Foreskin fibroblast (primary cell): ENCODE measurements at places on chromosomes 5 and 9.

DNA sequence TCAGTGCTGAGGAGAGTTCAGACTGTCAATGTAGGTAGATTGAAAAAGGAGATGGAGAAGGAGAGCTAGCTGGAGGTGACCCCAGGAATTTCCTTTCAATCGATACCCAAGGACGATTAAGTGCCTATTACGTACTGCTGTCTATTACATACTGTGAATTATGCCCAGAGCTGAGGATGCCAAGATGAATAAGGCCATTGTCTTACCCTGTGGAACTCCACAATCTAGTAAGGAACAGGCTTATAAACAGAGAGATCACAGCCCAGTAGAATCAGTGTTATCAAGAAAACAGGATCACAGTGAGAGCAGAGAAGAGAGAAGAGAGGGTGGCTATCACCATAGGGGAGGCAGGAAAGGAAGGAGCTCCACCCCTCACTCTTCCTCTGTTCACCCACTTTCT lies 54.1 kb upstream of the PDE8B start:
- no peak for DNase-seq

- no peak for DNase-seq
Measured at GRCh38 chr5:31702712-31703111, 63.8 kb downstream of the PDZD2 start.

DNA sequence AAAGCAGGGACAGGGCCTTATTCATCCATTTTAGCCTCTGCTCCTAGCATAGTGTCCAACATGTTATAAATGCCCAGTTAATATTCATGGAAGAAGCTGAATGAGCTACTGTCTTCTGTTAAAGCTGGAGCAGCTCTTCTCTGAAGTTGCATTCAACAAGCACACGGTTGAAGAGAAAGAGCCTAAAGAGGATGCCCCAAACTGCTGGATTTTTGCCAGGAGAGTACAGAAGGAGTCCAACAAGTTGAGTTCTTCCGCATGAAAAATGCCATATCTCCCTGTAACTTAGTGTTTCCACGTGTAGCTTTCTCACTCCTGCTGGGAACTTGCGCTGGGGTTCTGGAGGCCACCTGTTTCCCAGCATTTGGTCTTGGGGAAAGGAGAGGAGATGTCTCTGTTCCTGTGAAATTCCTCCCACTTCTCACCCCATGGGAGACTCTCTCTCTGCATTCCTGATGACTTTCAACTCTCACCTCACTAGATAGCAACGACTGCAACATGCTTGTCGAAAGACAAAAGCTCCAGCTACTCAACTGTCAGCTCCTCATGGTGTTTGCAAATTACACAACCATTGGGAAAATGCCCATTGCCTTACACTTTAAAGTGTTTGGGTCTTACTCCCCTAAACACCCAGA lies 122.8 kb downstream of the KIF4B start:
- no peak for DNase-seq

- peak; percentile 94 for DNase-seq
Measured at GRCh38 chr9:113808391-113809358, 67.4 kb upstream of the ZNF618 start.

DNA sequence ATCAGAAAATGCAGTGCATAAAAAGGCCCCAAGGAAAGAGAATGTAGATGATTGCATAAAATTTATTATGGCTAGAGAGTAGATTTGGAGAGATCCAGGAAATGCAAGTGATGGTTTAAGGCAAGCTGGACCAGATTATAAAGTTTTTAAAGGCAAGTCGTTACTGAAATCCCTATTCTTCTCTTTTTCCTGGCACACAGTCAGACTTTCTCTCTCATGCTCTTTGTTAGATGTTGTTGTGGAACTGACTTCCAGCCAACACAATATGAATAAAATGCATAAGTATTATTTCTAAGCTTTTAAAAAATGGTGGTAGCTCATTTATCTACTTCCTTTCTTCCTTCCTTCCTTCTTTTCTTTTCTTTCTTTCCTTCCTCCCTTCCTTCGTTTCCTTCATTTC lies 1085.4 kb upstream of the CDH6 start:
- DNase-seq: no peak

DNA sequence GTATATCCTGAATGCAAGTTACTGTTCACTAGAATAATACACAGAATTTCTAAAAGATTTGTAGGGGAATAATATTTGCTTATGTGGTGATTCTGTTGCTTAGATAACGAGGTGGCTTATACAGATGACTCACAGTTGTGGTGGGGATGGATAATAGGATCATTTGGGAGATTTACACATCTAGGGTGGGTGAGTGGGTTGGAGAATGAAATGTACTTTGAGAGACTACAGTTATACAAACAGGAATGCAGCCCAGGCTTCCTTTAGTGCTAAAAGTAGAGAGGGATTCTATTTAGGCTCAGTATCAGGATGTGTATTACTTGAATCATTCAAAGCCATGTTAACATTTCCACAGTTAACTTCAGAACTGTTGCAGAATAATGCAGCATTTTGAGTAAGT lies 1.8 kb downstream of the CTXN3 start:
- DNase-seq: peak; percentile 36

GRCh38 chr5:86403190-86403589 lies 214.6 kb upstream of the COX7C start:
- no peak for DNase-seq

- peak; percentile 98 for DNase-seq
Measured at GRCh38 chr9:87711857-87712800, 13.8 kb upstream of the CTSL start.

DNA sequence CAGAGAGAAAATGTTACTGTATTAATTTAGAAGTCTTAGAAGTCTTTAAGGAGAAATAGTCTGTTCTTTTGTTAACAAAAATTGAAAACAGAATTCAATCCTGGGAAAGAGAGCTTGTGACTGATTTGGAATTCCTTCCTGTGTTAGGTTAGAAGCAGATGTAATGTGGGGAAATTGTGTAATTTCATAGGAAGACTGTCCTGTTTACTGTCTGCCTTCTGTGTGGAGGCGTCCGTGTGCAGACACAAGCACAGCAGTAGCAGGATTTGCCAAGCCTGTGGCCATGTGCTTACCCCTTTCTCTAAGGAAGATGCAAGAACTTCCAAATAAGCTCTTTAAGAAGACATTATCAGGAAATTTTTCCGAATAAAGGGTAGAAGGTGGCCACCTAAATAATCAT lies 36.7 kb upstream of the F2R start:
- peak; percentile 68 for DNase-seq

GRCh38 chr5:174491265-174491664 lies 233.1 kb upstream of the MSX2 start:
- no peak for DNase-seq

- DNase-seq: no peak
Measured at GRCh38 chr9:81512641-81513040, 176.7 kb downstream of the TLE1 start.

- DNase-seq: no peak
Measured at GRCh38 chr9:121447321-121447834, 52.3 kb downstream of the GGTA1 start.

- DNase-seq: no peak
Measured at GRCh38 chr5:108634010-108634616, 113.6 kb upstream of the FER start.

DNA sequence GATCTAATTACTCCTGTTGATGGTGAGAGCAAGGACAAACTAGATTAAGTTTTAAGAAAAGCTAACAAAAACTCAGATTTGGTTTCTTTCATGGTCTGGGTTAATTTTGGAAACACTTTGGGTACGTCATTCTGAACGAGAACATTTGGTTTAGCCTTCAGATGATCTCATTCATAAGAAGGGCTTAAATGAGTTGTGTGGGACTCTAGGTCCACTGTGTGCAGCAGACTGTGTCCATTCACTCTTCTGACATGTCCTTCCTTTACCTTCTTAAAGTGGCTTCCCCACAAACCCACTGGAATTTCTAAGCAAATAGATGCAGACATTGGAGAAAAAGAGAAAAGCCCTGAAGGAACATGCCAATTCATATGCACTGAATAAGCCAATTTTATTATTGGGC lies 96.8 kb downstream of the FBXO4 start:
- DNase-seq: no peak

DNA sequence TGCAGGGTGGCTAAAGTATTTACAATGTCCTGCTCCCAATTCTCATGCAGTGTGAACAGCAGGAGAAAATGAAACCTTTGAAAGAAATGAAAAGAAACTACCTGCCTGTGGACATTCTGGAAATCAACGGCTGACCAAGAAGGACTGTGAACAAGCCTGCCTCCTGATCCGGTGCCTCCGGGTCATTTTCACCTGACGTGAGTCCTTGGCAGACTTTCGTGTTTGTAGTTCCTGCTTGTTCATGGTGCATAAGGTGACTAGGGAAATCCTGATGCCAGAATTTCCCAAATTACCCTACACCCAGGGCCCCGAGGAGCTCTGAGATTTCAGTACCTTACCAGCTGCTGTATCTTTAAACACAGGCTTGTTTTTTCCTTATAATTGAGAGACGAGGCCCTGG lies 317.5 kb downstream of the TLE1 start:
- DNase-seq: no peak

GRCh38 chr9:95901506-95901905 lies 26.0 kb downstream of the ERCC6L2 start:
- DNase-seq: no peak

GRCh38 chr5:75337366-75338021 lies 474 bp downstream of the HMGCR start:
- DNase-seq: no peak

DNA sequence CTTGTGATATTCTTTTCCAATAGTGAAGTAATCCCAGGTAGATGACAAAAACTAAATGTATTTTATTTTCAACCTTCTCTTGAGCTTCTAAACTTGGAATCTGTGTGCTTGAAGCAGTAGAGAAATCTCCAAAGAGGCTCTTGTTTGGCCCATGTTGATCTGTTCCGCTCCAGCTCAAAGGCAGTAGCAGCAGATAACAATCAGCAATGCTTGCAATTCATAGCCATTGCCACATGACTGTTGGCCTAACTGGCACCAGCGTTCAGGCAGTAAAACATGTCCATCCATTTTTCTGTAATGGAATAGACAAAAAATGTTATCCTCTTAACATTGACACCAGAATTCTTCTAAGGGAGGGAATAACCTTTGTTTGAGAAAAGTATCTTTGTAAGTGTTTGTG lies 270.7 kb upstream of the MSX2 start:
- no peak for DNase-seq

- no peak for DNase-seq
Measured at GRCh38 chr5:16034319-16035001, 145.1 kb downstream of the MARCHF11 start.

- no peak for DNase-seq
Measured at GRCh38 chr5:59109383-59109782, 526.5 kb downstream of the RAB3C start.

GRCh38 chr5:158287643-158288271 lies 428.8 kb upstream of the CLINT1 start:
- DNase-seq: peak; percentile 85

- peak; percentile 99 for DNase-seq
Measured at GRCh38 chr9:35905912-35906679, at the start of gene HRCT1. Gene HRCT1 (plus strand): TSS chr9:35906202. CDS start chr9:35906288, 86 bp downstream.

GRCh38 chr5:9853309-9853708 lies 223.2 kb upstream of the TAS2R1 start:
- no peak for DNase-seq

- no peak for DNase-seq
Measured at GRCh38 chr5:116135344-116135743, 50.5 kb downstream of the COMMD10 start.

- no peak for DNase-seq
Measured at GRCh38 chr9:136322756-136323330, 4.5 kb upstream of the GPSM1 start.

DNA sequence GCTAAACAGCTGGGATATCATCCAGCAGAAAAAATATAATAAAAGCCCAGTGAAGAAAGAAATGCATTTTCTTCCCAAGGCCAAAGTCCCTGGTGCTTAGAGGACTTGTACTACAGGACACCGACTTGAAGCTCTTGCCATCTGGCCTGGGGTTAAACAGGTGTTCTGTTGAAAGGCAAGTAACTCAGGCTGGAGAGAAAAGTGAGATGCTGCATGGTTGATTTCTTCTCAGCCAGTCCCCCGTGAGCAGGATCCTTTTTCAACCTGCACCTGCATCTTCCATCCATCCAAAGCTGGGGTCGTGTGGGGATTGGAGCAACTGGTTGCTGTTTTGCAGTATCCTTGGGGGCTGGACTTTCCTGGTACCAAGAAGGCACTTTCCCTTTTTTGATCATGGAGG lies 146.1 kb upstream of the RPS23 start:
- DNase-seq: no peak

DNA sequence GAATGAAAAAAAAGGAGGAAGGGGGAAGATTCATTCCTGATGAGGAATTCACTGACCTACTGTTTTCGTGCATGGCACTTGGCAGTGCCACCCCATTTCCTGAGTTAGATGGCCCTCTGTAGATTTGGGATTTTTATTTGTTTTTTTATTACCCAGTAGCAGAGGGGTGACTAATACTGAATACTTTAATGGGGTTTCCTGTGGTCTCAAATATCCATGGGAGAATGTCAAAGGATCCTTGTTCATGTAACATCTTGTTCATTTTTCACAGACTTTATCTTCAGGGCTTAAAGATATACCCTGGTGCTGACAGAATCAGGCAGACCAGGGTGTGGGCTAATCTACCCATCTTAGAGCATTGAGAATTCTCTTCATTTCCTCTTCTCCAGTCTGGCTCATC lies 93.0 kb downstream of the MAMDC2 start:
- DNase-seq: peak; percentile 45

- DNase-seq: no peak
Measured at GRCh38 chr5:156981481-156981880, 18.5 kb upstream of the TIMD4 start.

- no peak for DNase-seq
Measured at GRCh38 chr5:152953788-152954483, 536.5 kb upstream of the GRIA1 start.
